ENCODE measurements at places on chromosomes 3 and 15.
A peak's percentile ranks its signal among the peaks of the same experiment; 100 is the strongest.

DNA sequence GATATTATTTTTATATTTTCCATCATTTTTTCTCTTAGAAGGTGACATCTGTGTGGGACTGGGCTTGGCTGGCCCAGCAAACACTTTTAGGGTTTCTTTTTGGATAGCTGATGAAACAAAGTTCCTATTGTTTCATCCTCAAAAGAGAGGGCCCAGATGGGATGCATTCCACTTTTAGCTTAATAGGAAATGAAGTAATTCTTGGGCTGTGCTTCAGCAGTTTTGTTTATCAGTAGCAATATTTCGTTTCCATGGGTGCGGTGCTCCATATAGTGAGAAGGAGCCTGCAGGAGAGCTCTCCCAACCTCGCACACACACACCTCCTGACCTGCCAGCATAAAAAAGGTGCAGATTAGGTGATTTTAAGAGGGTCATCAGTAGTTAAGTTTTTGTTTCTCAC is 147.5 kb downstream of the AKAP13 start:
- DNase-seq = peak; percentile 24

DNA sequence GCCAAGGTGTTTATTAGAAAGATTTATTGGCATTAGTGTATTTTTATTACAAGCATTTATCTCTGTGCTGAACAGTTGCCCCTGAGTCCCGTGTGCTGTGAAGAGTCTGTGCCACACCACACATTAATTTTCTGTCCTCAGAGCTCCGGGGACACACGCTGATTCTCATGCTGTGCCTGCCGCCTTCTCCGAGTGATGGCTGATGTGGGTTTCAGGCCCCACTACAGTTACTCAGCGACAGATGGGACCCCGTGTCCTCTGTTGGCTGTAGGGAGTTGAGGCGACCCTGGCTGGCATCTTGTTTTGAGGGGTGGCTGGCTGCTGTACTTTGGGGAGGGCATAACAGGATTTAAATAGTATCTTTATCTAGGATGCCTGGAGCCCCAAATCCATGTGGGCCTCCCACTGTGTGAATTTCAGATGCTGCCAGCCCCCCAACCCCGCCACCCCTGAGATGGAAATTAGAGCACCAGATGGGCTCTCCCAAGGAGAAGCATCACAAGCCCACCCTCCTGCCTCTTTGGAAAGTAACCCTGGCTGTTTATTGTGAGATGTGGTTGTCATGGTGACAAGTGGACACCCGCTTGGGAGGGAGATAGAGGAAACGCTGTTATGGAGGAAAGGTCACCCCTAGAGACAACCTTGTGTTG is 185.6 kb downstream of the APBA2 start:
- DNase-seq = no peak

DNA sequence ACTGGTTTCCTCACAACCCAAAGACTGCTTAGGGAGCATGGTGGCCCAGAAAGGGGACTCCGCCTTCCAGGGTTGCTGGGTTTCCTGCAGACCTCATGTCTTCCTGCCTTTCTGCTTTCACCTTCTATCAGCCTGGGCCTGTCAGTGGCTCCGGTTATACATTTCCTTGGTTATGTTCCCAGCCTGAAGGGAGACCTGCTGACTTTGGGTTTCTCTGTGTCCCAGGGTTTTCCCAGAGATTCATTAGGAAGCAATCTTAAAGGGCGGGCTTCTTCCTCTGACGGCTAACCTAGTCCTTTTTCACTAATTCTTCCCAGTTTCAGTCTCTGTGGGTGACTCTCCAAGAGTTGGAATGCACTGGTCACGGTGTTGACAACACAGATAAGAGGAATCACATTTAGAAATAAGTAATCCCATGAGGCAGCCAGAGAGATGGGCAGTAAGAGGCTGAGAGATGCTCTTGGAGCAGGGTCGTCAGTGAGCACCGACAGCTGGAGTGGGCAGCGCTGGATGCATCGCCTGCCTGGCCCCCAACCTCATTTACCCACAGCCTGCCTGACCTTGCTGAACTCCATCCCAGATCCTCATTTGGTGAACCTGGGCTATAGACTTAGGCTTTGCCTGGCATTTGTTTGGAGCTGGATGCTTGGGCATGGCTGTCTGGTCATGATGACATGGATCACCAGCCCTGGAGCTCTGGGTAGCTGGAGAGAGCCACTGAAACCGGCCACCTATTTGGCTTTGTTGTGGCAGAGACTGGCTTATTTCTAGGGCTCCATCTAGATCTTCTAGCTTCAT is 10.0 kb upstream of the EHD4 start:
- DNase-seq = no peak

DNA sequence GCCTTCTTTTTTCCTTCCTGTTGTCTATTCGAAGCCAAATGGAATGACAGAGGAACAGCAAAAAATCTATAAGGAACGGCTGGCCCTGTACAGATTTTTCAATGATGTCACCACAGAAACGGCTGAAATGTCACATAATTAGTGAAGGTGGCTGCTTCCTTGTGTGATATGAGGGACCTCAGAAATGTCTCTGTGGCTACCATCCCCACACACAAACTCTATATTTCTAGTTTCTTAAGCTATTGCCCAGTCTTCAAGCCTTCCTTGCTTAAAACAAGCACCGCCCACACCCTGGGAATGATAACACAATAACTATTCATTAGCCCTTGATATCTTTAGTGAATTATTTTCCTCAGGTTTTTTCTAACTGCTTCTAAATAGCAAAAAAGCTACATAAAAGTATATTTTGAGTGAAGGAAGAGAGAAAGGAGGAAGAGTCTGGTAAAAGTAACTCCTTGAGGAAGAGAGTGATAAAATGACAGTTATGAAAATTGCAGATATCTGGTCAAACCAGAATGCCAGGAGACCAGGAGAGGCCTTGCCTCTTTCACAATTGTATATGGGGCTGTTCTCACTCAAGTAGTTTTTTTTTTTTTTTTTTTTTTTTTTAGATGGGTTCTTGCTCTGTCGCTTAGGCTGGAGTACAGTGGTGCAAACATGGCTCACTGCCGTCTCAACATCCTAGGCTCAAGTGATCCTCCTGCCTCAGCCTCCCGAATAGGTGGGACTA is 38.7 kb downstream of the FMN1 start:
- no peak for DNase-seq

- DNase-seq = no peak
Measured at GRCh38 chr3:194705761-194706160, 20.1 kb downstream of the FAM43A start.

- no peak for DNase-seq
Measured at GRCh38 chr3:105571005-105571404, 204.3 kb downstream of the ALCAM start.

DNA sequence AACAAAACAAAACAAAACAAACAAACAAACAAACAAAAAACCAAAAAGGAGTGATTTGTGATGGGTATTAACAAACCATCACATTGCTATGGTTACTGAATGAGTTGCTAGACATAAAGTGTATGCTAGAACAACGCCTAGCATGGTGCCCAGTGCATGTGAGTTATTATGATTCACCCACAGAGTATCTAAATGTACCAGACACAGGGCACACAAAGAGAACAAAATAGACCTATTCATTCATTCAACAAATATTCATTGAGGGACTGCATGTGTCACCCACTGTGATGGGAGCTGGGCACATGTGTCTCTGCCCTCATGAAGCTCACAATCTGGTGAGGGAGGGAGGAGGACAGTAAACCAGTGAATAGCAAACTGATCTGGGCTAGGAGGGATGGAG is 11.6 kb upstream of the ACAN start:
- peak; percentile 57 for DNase-seq

DNA sequence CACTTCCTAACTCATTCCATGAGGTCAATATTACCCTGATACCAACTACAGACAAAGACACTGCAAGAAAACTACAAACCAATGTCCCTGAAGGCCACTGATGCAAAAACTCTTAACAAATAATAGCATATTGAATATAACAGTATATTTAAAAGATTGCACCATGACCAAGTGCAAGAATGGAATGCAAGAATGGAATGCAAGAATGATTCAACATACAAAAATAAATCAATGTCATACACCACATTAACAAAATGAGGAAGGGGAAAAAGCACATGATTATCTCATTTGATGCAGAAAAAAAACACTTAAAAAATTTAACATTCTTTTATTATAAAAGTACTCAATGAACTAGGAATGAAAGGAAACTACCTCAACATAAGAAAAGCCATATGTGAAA is 463.1 kb upstream of the NECTIN3 start:
- DNase-seq = peak; percentile 14

GRCh38 chr3:96931119-96931862 is 116.9 kb downstream of the EPHA6 start:
- DNase-seq = no peak

DNA sequence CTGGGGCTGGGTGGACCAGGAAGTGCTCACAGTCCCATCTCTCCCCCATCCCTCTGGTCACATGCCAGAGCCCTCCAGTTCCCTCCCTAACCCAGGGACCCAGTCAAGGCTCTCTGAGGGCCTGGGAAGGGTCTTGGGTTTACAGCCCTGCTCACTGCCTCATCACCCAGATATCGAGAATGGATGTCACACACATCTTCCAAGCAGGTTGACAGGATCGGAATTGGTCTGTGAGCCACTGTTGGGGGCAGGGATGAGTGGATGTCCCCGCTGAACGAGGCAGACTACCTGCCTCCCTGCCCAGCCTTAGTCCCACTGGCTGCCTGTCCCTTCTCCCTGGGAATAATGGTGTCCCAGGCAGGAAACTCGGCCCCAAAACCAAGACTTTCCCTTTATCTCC is 20.0 kb upstream of the GOLGA6C start:
- no peak for DNase-seq

GRCh38 chr3:20043396-20043795 is 3.1 kb downstream of the KAT2B start:
- no peak for DNase-seq

- DNase-seq = no peak
Measured at GRCh38 chr3:124107104-124107890, 115.4 kb upstream of the ROPN1 start.

DNA sequence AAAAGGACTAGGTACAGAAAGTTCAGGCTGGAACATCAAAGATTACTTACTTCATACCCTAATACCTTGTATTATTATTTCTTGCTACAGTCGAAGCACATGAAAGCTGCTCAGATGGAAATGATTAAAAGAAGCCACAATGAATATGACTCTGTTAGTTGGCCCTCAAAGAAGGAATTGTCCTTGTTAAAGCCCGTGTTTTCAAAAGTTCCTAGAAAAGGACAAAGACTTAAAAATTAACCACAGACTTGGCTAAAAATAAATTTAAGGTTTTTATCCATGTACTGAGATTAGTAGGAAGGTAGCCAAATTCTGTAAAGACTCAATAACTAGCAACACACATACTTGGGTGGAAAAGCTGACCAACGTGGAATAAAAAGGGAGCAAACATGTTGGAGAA is 251.0 kb upstream of the RARB start:
- DNase-seq = no peak

DNA sequence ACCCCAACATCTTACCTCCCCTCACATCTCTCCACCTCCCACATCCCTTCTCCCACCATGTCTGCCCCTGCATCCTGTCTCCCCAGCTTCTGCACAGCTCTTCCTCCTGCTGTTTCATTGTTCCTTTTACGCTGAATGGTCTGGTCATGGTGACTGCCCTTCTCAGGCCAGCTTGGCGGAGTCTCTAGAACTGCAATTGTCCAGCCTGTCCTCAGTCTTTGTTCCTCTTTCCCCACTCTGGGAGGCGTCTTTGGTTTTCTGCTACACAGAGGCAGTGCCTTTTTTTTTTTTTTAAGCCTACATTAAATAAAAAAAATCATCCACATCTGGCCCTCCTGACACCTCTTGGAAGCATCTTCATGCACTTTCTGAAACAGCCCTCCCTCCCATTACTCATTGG is 49.1 kb upstream of the SEC22A start:
- DNase-seq = no peak

GRCh38 chr15:93067649-93068085 is 21.3 kb downstream of the RGMA start:
- DNase-seq = no peak

GRCh38 chr15:39859636-39860035 is 60.4 kb downstream of the GPR176 start:
- no peak for DNase-seq

GRCh38 chr3:53068176-53068575 is 22.3 kb upstream of the SFMBT1 start:
- no peak for DNase-seq

DNA sequence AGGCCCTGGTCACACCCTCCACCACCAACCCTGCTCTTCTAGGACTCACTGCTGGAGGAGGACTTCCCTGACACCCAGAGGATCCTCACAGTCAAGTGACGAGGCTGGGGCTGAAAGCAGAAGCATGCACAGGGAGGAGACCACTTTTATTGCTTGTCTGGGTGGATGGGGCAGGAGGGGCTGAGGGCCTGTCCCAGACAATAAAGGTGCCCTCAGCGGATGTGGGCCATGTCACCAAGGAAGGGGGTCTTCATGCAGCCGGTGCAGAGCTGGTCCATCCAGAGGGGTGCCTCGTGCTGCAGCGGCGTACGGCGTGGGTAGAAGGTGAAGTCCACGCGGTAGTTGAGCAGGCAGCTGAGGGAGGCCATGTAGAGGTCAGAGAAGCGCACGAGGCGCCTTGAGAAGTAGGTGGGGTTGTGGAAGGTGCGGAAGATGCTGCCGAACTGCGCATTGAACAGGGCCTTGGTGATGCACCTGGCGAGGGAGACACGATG is 9.4 kb downstream of the NT5DC2 start:
- no peak for DNase-seq

- DNase-seq = peak; percentile 12
Measured at GRCh38 chr15:39593071-39593655, 12.3 kb downstream of the THBS1 start.

- no peak for DNase-seq
Measured at GRCh38 chr3:72126441-72127223, 341.7 kb upstream of the PROK2 start.

- DNase-seq = peak; percentile 24
Measured at GRCh38 chr3:66998904-66999235, 763 bp downstream of the KBTBD8 start.

DNA sequence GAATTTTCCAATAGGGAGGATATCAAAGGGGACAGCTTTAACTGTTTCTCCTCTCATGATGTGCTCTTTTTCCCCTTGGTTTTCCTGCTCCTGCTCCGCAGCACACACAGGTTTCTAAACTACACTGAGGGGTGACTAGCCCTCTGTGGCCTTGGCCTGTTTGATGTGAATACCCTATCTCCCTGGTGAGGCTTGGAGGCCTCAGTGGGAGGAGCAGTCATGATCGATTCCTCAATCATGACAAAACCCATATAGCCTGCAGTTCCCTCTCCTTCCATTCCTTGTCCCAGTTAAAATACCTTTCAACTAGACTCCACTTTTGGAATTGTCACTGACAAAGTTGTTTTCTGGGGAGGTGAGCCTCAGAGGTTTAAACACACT is 24.0 kb upstream of the USP3 start:
- DNase-seq = no peak

GRCh38 chr3:115190747-115191146 is 43.7 kb upstream of the ZBTB20 start:
- no peak for DNase-seq

GRCh38 chr3:68706536-68706935 is 225.8 kb downstream of the TAFA4 start:
- no peak for DNase-seq

GRCh38 chr15:82986442-82986780 is 401 bp downstream of the RAMAC start:
- peak; percentile 20 for DNase-seq

DNA sequence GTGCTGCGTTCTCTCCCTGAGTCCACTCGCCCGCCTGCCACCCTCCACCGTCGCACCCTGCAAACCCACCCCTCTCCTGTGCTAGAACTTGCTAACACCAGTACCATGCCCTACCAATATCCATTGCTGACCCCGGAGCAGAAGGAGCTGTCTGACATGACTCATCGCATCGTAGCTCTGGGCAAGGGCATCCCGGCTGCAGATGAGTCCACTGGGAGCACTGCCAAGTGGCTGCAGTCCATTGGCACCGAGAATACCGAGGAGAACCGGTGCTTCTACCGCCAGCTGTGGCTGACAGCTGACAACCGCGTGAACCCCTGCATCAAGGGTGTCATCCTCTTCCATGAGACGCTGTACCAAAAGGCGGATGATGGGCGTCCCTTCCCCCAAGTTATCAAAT is 4.9 kb upstream of the ALAS1 start:
- peak; percentile 57 for DNase-seq

Measured in bronchial epithelial cell (primary cell).